Adipocyte (in vitro differentiated cells): ENCODE measurements at places on chromosomes 3 and 15.

DNA sequence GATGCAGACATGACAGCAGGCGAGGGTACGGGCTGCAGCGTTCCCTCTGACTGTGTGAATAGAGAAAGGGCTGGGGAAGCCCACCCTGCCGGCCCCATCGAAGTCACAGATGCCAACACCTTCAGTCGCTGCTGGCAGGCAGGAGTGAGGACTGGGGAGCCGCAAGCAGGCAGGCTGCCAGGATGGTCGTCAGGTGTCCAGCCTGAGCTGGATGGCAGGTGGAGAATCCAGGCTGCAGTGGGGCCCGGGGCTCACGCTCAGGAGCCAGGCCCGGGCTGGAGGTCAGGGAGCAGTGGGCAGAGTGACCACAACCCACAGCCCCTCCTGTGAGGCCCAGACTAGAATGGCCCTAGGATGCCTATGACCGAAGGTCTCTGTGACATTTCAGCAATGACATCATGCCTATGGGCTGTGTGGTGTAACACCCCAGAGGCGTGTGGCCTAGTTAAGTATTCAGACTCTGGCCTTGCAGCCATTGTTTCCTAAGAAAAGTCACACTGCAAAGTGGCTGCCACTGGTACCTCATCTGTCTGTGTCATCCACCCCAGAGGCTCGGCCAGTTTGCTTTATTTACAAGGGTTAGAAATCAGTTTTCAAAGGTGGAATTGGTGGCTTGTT, 15.7 kb downstream of the PRR23E start:
- DNase-seq, result no peak

- DNase-seq, result no peak
These were observed 37.6 kb downstream of the RAB8B start for GRCh38 chr15:63226966-63227401.

DNA sequence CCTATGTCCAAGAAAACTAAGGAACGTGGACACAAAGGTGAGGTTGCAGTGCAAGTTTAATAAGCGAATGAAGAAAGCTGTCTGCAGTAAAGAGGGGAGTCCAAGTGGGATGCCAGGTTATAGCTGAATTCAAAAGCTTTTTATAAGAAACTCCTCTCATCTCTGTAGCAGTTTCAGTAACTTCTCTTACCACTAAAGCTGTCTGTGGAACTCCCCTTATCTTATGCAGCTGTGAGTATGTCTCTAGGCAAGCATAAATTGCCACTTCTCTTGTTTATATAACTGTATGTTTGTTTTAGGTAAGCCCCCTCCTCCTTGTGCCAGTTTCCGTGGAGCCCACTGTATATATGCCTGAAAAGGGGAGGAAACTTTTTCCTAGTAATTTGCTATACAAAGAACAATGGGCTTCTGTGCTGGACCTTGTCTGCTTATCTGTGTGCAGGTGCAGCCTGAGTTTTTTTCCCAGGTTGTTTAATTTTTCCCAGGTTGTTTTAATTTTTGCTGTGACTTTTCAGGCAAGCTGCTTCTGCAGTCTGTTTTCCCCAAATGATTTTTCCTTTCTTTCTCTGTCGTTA, 875.1 kb upstream of the EPHA6 start:
- no peak for DNase-seq

- DNase-seq, result no peak
These were observed 15.3 kb downstream of the FOXP1 start for GRCh38 chr3:71568207-71568606.

- peak; percentile 1 for DNase-seq
These were observed 214.9 kb upstream of the ARRDC4 start for GRCh38 chr15:97745481-97746071.
